ENCODE measurements at places on chromosomes 2 and 18.

GRCh38 chr2:231541645-231542044 is 11.4 kb upstream of the NMUR1 start:
- DNase-seq = peak; percentile 28

DNA sequence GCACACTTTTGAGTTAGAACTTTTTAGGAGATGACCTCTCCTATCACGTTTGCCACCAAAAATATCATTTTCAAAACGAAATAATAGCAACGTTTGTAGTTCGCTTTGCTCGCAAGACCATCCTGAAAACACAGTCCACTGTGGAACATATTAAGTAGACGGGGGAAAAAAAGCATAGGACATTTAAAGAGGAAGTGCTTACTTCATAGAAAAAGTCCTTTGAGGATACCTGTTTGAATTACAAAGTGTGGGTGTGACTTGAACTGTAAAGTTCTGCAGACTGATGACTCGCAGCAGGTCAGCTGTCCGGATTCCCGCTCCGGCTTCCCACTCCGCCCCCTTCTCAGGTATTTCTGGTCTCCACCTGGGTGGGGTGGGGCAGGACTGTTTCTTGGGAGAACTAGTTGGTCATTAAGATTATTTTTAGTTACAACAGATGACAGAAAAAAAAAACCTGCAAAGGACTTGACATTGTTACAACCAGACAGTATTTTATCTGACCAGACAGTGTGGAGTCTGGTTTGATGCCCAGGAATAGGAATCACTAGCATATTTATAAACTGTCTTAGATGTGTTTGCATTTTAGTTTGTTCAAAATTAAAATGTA is 13.3 kb downstream of the CNOT11 start:
- no peak for DNase-seq

- DNase-seq = no peak
Observed at GRCh38 chr2:241225983-241226382, 37.5 kb downstream of the ANO7 start.

DNA sequence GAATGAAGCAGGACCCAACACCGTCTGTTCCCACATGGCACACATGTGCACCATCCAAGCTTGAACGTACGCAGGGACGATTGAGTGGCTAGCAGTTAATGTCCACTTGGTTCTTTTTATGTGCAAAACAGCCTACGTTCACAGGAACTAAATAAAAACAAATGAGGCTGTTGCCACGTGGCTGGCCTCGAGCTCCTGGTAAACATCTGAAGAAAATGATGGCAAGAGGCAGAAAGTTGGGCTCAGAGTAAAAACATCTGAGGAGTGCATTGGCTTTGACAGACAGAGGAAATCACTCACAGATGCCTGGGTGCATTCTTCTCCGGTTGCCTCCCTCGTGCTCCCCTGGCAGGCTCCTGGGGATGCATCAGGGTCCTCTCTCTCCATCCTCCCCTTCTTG is 177.9 kb downstream of the NRP2 start:
- no peak for DNase-seq

All from stimulated activated CD4-positive, alpha-beta T cell treated with anti-CD3 and anti-CD28 coated beads, Interleukin-2, amount 100 ng/mL, for 24 hours (primary cell).